ENCODE measurements at places on chromosomes 7 and 10. TPM values are rescaled to one million over a fixed set of nuclear protein-coding genes. Genes with fewer than 3 reads are reported as not detected.
A peak's percentile ranks its signal among the peaks of the same experiment; 100 is the strongest.

Gene ZNF736
- total RNA-seq: 20.6 TPM

DNA sequence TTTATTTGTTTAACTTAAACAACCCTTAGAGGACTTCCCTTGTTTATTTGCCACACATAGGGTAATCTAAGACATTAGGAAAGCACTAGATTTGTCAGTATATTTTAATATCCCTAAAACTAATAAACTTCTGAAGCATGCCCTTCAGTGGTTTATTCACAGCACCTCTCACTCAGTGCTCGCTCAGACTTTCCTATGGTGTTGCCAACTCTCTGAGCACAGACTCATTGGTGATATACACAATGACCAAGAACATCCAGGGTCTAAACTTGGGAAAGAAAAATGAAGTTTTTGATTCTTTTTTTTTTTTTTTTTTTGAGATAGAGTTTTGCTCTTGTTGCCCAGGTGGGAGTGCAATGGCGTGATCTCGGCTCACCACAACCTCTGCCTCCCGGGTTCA lies 82.2 kb downstream of the RAB11FIP2 start:
- no peak overlapping the region for H3K4me3 ChIP-seq
- no peak overlapping the region for H3K27ac ChIP-seq
- DNase-seq: no peak
- H3K4me1 ChIP-seq: no peaks in the 10 kb centered on the region

GRCh38 chr10:34710391-34710751 lies 104.7 kb downstream of the PARD3 start:
- no peak overlapping the region for H3K4me3 ChIP-seq

GRCh38 chr10:71713135-71714030 lies 6.2 kb downstream of the C10orf105 start:
- peaks cover 36% of the 10 kb centered on the region for H3K4me1 ChIP-seq
- H3K4me3 ChIP-seq: peak overlapping the region; percentile 64
- H3K27ac ChIP-seq: peak overlapping the region; percentile 99
- DNase-seq: peak; percentile 28
- H3K27me3 ChIP-seq: no peaks in the 10 kb centered on the region
- H3K36me3 ChIP-seq: no peaks in the 10 kb centered on the region

DNA sequence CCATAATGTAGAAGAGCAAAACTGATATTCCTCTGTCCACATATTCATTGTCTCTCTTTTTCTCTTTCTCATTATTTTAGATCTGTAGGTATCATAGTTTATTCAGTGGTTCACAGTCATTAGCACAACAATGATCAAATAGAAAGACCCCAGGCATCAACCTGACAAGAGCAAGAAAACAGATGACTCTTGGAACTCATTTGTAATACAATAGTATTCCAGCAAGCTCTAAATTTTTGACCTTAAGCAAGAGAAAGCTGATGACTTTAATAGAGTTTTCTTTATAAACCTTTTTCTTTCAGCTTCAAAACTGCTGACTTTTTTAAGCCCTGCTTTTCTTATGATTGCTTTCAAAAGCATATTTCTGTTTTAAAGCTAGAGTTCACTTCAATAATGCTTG lies 507.5 kb upstream of the SORCS1 start:
- no peak for DNase-seq
- H3K4me1 ChIP-seq: no peaks in the 10 kb centered on the region
- no peak overlapping the region for H3K27ac ChIP-seq
- no peaks in the 10 kb centered on the region for H3K27me3 ChIP-seq
- no peaks in the 10 kb centered on the region for H3K36me3 ChIP-seq

DNA sequence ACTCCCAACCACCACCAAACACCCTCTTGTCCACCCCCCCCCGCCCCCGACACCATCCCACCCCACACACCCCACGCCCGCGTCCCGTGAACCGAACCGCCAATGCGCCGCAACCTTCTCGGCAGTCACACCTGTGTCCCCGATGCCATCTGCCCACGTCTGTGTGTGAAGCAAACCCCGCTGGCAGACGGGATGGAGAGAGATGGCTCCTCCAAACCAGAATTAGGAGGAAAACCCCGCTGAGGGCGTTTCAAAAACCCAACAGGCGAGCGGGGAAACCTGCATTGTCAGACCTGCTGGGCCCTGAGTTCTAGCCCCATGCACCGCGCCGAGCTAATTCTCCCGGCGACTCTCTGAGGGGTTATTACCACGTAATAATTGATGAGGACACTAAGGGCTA lies 28.6 kb upstream of the KCNK18 start:
- no peaks in the 10 kb centered on the region for H3K36me3 ChIP-seq
- no peaks in the 10 kb centered on the region for H3K4me1 ChIP-seq
- H3K4me3 ChIP-seq: no peak overlapping the region
- H3K27me3 ChIP-seq: peaks cover 82% of the 10 kb centered on the region
- H3K27ac ChIP-seq: no peak overlapping the region

GRCh38 chr10:70350501-70350900 lies 31.9 kb downstream of the LRRC20 start:
- H3K36me3 ChIP-seq: no peaks in the 10 kb centered on the region
- no peak overlapping the region for H3K27ac ChIP-seq

GRCh38 chr7:5441840-5442503 lies 18.3 kb upstream of the TNRC18 start:
- no peak overlapping the region for H3K27ac ChIP-seq
- DNase-seq: no peak
- peaks cover 3% of the 10 kb centered on the region for H3K36me3 ChIP-seq
